H4 (cell line): ENCODE measurements at places on chromosomes 4 and X. TPM values are rescaled to one million over a fixed set of nuclear protein-coding genes. Genes with fewer than 3 reads are reported as not detected.

ARHGEF38 gene
- total RNA-seq: not detected in 2 replicates

DNA sequence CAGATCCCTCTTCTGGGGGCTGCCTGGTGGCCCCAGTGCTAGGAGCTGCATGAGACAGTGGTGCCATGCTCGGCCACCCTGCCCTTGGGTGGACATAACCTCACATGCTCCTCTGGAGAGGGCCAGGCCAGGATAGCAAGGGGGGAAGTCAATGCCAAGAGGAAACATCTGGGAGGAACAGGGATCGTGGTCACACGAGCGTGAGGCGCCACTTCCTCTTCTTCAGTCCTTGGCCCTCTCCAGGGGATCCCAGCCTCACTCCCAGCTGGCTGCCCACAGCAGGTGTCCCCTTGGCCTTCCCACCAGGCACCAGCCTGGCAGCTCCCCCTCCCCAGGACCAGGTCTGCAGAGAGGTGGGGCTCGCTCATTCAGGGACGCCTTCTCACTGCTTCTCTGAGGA is 28.6 kb downstream of the TBC1D14 start:
- peak; percentile 45 for DNase-seq

DNA sequence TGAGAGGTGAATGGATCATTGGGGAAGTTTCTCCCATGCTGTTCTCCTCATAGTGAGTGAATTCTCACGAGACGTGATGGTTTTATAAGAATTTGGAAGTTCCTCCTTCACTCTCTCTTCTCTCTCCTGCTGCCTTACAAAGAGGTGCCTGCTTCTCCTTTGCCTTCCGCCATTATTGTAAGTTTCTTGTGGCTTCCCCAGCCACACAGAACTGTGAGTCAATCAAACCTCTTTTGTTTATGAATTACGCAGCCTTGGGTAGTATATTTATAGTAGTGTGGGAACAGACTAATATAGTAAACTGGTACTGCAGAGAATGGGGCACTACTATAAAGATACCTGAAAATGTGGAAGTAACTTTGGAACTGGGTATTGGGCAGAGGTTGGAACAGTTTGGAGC is 7.8 kb upstream of the CTAG2 start:
- peak; percentile 19 for DNase-seq

DNA sequence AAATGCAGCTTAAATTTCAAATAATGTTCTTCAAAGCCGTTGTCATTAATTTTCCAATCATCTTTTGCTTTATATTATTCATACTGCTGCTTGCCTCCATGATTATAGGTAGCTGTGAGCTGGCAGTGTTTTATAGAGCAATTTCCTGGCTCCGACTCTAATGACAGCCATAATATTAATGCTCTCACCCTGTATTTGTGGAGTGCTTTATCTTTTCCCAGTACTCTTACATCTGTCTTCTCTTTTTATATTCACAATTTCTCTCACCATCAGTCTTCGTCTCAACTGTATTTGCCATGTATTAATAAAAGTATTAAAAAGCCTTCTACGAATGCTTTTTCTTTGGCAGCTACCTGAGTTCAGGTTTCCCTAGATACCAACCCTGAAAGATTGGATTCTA is 21.0 kb downstream of the ATXN3L start:
- no peak for DNase-seq

GRCh38 chr4:173498023-173498422 is 32.0 kb downstream of the HAND2 start:
- no peak for DNase-seq

- DNase-seq: peak; percentile 38
These were observed 295.9 kb upstream of the TACR3 start for GRCh38 chr4:104015680-104016079.

GRCh38 chr4:187469627-187470026 is 525.9 kb upstream of the ZFP42 start:
- DNase-seq: no peak

TMEM47 gene
- total RNA-seq: 28.3 and 37.8 TPM in 2 replicates

GRCh38 chr4:3288571-3289094 is 4.2 kb upstream of the RGS12 start:
- no peak for DNase-seq

GEMIN8 gene
- 7.7 and 8.4 TPM in 2 replicates for total RNA-seq

- DNase-seq: no peak
These were observed 64.4 kb downstream of the SLC9A7 start for GRCh38 chrX:46694549-46694948.

- DNase-seq: no peak
These were observed 9.9 kb upstream of the PI4K2B start for GRCh38 chr4:25223802-25224375.

GRCh38 chrX:21004835-21005234 is 369.4 kb upstream of the CNKSR2 start:
- peak; percentile 3 for DNase-seq

GRCh38 chrX:43882294-43882681 is at the start of gene MAOB:
TSS of gene MAOB (minus strand) at chrX:43882450. CDS start at chrX:43882299, 151 bp downstream.
- no peak for DNase-seq

DNA sequence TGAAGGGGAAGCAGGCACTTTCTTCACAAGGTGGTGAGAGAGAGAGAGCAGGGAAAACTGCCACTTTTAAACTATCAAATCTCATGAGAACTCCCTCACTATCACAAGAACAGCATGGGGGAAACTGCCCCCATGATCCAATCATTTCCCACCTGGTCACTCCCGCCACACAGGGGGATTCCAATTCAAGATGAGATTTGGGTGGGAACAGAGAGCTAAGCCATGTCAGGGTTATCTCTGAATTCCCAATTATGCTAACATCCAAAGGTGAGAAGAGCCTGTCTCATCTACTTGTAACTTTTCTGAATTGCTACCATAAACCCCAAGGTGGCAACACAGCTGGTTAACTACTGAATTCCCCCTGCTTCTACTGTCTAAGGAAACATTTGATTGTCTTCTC is 758.5 kb downstream of the ADGRL3 start:
- no peak for DNase-seq
